ENCODE measurements at places on chromosomes 5 and 9.

DNA sequence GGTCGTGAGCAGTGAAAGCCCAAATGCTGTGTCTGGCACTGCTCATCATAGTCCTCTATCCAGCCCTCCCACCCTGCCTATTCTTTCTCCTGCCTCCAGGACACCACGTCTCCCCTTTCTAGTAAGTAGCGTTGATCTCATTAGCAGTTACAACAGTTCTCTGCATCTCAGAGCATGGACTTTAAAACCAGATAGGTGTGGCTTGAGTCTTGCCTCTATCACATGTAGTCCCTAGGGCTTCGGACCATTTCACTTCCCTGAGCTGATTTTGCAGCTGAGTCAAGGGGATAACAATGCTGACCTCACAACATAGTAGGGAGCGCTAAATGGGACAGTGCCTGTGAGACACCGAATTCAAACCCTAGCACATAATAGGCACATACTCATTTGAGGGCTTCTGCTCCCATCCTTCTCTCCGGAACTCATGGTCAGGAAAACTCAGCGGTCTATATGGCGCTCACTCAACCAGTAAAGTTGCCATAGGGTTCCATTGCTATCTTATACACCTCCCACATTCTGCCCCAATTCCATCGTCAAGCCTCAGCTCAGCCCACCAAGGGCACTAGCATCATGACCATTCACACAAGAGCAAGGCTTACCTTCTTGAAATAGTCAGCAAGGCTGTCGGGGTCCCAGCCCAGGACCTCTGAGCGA lies 515 bp downstream of the LCP2 start:
- DNase-seq, result no peak

- no peak for DNase-seq
These were observed 30.4 kb upstream of the LTC4S start for GRCh38 chr5:179763215-179763945.

- no peak for DNase-seq
These were observed 19.4 kb downstream of the PSAT1 start for GRCh38 chr9:78316166-78316892.

- no peak for DNase-seq
These were observed 160.6 kb downstream of the EFNA5 start for GRCh38 chr5:107510125-107510524.

DNA sequence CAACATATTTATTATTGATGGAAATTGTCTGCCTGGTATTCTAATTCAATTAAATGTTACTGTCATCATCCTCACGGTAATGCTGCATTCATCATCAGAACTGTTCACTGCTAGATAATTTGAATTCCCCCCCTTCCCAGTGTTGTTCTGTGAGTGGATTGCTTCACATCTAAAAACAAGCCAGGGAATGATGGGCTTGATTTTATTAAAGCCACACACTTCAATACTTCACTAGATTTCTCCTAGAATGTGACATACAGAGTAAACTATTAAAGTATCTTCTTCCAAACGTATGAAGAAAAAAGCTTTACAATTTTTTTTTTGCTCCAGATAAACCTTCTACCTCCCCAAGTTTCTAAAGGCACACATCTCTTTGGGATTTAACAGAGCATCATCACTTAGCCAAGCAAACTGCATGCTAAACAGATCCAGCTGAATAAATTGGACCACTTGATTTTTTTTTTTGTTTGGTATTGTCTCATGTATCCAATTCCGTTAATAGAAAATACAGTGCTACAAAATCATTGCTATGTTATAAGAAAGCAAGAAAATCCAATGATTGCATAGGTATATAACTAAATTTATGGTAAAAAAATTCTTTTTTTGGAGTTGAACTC lies 692.4 kb downstream of the MTRR start:
- DNase-seq, result no peak

DNA sequence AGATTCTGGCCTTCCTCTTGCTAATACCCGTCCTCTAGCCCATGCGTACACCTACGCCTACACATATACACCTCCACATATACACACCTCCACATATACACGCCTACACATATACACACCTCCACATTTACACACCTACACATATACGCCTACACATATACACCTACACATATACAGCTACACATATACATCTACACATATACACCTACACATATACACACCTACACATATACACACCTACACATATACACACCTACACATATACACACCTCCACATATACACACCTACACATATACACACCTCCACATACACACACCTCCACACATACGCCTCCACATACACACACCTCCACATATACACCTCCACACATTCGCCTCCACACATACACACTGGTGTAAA lies 27.2 kb downstream of the AK3 start:
- DNase-seq, result no peak

DNA sequence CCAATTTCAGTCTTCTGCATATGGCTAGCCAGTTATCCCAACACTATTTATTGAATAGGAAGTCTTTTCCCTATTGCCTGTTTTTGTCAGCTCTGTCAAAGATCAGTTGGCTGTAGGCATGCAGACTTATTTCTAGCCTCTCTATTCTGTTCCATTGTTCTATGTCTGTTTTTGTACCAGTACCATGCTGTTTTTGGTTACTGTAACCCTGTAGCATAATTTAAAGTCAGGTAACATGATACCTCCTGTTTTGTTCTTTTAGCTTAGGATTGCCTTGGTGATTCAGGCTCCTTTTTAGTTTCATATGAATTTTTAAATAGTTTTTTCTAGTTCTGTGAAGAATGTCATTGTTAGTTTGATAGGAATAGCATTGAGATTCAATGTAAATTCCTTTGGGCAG lies 104.9 kb upstream of the SLCO6A1 start:
- DNase-seq, result no peak

GRCh38 chr9:87309236-87309635 lies 188.4 kb upstream of the DAPK1 start:
- DNase-seq, result no peak

DNA sequence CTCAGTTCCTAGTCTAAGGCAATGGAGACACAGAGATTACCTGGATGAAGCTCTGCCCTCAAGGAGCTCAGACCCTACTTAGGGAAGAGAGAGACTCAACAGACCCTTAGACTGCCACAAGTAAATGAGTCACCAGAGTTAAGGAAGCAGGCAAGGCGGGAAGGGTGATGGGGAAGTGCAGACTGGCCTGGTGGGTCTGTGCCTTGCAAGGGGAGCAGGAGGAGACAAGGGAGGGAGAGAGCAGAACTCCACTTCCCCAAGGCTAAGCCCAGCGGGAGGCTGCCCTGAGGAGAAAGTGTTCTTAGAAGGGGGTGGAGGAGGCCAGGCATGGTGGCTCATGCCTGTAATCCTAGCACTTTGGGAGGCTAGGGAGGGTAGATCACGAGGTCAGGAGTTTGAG lies 83.7 kb downstream of the HRH2 start:
- no peak for DNase-seq

DNA sequence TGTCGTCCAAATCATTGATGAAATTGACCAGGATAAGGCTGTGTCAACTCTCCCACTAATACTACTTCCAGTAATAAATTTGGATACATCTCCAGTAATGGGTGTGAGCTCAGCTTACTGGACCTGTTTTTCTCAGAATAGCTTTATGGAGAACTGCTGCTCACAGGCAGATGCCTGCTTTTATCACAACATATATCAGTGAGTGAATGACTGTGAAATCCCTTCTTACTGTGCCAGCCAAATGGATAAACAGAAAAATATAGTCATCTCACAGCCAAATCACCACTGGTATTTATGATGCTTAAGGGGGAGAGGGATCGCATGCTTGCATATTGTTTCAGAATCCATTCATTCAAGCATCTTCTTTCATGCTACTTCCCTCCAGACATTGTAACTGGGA lies 148.4 kb upstream of the PAPPA start:
- no peak for DNase-seq

DNA sequence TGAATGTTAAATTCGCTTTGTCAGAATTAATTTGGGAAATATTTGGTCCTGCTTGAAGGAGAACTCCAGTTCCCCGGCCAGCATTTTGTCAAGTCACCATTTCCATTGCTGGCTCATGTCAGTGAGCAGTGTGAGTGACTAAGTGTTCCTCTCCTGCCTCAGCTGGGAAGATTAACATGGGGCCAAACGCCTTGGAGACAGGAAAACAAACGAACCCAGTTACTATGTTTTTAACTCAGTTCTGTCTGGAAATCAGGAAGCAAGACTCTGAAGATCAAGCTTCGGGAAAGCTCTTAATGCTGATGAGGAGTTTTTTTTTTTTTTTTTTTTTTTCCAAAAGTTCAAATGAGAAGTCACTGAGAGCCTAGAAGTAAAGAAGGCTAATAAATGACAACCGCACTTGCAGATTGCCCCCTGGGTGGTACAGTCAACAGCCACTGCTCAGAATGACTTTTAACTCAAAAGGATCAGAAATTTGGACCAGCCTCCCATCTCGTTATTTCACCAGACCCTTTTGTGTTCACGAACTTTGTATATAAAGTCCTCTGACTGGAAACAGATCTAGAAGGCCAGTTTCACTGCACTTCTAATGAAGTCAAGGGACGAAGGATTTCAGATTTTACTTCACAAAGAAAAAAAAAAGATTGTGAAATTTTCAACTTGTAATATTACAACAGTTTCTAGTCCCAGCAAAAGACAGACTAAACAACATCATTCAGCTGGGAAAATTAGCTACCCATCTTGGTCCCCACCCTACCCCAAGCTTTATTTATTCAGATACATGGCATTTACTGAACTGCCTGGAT lies 121.3 kb downstream of the LHFPL2 start:
- peak; percentile 58 for DNase-seq

GRCh38 chr5:141182248-141182647 lies at the start of gene PCDHB16:
Gene PCDHB16 (plus strand): TSS chr5:141182387. CDS start chr5:141182560, 173 bp downstream.
- no peak for DNase-seq

- DNase-seq, result no peak
These were observed 4.7 kb downstream of the PTGES2 start for GRCh38 chr9:128122809-128123175.

DNA sequence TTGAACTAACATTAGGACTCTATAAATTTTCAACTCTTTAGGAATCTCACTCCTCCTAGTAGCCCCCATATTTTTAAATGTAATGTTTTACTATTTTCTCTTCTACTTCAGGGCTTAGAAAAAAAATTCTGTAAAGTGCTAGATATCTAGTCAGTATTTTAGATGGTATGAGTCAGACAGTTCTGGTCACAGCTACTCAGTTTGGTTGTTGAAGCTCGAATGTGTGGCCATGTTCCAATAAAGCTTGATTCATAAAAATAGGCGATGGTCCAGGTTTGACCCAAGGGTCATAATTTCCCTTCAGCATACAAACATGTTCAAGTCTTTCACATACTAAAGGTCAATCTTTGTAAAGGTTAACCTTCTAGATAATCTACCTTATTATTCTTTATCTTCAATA lies 566.0 kb upstream of the CDH18 start:
- no peak for DNase-seq

DNA sequence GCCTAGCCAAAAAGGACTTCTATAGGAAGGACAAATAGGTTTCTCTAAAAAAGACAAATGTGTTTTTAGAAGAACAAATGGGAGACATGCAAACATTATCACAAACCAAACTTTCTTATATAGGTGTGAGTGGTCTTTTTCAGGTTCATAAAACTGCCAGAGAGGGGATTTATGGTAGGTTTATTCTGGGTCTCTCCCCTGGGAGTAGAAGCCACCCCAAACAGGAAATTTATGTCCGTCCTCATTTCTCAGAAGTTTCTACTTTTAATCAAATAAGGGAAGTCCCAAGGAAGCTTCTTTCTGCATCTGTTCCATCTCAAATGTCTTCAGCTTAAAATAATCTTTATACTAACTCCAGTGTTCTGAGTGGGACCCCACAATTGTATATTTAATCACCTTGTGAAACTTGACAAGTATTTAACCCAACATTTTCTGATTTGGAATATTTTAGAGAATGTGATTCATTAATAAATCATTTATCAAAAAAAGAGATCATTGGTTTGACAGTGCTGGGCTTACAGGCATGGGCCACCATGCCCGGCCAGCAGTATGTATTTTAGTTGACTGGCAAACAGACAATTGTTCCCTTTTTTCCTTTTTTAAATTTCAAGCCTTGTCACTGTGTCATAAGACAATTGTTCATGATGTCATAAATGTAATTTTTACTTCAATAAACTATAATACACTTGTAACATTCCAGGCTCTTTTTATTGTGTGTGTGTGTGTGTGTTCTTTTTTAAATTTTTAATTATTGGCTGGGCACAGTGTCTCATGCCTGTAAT lies 44.6 kb upstream of the GLDC start:
- DNase-seq, result no peak

DNA sequence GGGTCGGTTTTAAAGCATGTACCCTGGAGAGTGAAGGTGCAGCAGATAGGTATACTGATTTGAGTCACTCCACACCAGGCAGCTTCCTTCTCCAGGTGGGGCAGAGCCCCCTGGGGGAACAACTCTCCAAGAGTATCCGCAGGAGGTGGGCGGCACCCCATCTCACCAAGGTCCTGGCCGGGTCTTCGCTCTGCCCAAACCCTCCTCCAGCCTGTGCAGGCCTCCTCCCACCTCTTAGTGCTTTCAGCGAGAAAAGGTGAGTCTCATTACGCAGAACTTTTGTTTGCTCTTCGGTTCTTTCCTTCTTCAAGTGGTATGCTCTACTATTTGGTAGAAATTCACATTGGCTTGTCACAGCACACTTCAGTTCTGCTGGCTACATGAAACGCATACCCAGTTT lies 13.7 kb downstream of the SPACA9 start:
- DNase-seq, result no peak

DNA sequence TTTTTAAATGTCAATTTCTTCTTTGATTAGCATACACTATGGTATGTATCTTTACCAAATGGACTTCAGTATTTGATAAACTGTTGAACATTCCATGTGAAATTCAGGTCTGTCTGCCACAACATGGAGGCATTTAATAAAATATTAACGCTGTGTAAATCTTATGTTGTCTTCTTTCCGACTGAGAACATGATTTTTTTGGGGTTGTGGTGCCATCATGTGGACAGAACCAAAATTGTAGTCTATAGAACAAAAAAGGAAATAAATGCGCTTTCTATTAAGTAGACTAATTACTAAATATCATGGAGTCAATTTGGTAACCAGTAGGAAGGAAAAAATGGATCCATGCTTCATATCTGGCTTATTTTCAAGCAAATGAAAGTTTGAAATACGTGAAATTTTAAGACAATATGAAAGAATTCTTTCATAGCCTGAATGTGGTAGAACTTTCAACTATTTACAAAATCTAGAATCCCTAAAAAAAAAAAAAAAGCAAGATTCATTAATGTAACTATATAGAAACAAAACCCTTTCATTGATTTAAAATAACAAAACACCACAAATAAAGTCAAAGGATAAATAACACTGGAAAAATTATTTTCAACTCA lies 2.8 kb upstream of the PLK2 start:
- peak; percentile 33 for DNase-seq

GRCh38 chr9:129609486-129610212 lies 11.3 kb downstream of the C9orf50 start:
- DNase-seq, result peak; percentile 37

GRCh38 chr5:2960294-2960693 lies 208.8 kb upstream of the IRX2 start:
- no peak for DNase-seq

- DNase-seq, result no peak
These were observed 108.1 kb upstream of the RAI14 start for GRCh38 chr5:34548086-34548403.

DNA sequence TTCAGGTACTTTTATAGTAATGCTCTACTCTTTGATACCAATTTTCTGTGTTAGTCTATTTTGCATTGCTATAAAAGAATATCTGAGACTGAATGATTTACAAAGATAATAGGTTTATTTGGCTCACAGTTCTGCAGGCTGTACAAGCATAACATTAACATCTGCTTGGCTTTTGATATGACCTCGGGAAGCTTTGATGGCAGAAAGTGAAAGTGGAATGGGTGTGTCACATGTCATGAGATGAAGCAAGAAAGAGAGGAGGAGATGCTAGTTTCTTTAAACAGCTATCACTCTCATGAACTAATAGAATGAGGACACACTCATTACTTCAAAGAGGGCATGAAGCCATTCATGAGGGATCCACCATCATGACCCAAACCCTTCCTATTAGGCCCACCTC lies 270.9 kb upstream of the IL12B start:
- no peak for DNase-seq

Data from bone marrow (tissue), 2 donors.